ENCODE measurements at places on chromosomes 7 and 10.

DNA sequence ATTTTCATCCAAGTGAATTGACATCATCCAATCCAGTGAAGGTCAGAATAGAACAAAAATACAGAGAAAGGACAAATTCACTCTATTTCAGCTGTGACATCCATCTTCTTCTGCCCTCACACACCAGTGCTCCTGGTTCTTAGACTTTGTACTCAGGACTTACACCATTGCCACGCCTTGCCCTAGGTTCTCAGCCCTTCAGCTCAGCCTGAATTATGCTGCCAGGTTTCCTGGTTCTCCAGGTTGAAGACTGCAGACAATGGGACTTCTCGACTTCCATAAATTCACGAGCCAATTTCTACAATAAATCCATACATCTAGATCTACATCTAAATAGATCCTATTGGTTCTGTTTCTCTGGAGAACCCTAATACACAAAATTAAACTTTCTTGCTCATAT is 181.2 kb upstream of the KCND2 start:
- DNase-seq, result no peak

- DNase-seq, result no peak
Observed at GRCh38 chr7:144379776-144380384, 23.6 kb downstream of the NOBOX start.

DNA sequence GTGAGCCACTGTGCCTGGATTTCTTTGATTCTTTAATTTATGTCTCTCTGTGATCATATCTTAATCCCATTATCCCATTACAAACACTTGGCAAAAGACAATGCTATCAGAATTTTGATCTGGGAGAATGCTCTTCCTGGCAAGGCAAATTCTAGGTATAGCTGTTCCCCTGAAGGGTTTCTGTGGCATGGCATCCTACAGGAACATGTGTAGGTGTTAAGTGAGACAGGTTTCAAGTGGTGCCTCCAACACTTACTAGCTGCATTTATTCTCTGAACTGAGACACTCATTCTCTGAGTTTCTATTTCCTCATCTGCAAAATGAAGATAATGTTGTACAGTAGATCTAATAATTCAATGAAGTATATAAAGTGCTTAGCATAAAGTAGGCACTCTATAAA is 87.1 kb upstream of the CTTNBP2 start:
- DNase-seq, result no peak

DNA sequence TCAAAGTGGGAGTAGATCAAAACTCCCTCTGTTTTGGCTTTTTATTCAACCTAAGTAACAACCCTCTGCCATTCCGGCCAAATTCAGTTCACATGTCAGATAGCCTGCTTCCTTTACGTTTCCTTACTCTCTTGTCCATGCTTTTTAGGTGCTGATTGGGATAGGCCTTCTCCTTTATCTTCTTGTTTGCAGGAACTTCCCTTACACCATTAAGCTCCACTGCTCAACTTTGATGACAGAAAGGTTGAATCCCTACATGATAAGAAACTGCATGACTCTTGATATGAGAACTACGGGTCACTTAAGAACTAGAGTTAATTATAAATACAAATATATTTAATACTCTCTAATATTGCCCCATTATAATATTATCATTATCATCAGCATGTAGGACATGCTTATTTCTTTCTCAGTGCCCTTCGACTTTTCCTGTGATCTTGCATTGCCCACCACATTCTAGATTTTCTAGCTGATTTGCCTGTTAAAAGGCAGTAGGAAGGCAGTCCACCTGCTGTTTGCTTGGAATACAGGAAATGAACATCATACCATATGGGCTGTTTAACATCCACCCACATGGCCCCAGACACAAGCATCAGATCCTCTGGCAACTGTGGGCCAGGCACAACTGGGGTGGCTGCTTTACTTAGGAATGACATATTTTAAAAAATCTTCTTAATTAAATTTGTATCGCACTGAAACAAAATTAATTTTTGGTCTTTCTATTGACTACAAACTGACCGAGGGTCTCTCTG is 59.7 kb upstream of the CCDC6 start:
- no peak for DNase-seq

DNA sequence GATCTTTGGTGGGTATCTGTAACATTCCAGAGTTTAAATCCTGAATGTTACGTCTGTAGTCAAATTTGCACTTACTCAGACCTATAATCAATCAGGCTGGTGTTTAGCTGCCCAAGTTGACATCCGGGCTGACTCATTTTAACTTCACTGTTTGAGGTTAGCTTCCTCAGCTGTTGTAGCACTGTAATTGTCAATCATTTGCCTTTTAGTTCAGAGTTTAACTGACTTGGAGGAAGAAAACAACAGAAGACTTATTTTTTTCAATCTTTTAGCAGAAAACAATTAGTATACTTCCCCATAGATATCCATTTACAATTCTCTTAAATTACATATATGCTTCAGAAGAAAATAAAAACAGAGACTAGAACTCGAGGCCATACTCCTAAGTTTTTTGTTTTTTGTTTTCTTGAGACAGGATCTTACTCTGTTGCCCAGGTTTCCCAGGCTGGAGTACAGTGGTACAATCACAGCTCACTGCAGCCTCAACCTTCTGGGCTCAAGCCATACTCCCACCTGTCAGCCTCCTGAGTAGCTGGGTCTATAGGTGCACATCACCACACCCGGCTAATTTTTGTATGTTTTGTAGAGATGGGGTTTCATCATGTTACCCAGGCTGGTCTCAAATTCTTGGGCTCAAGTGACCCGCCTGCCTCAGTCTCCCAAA is 38.5 kb upstream of the LRRC17 start:
- no peak for DNase-seq

Data from NCI-H187 treated with DMSO at 0.1 percent for 48 hours (cell line).